SJSA1 (cell line): ENCODE measurements at places on chromosomes 1 and 21. TPM values are rescaled to one million over a fixed set of nuclear protein-coding genes. Genes with fewer than 3 reads are reported as not detected.
A peak's percentile ranks its signal among the peaks of the same experiment; 100 is the strongest.

DNA sequence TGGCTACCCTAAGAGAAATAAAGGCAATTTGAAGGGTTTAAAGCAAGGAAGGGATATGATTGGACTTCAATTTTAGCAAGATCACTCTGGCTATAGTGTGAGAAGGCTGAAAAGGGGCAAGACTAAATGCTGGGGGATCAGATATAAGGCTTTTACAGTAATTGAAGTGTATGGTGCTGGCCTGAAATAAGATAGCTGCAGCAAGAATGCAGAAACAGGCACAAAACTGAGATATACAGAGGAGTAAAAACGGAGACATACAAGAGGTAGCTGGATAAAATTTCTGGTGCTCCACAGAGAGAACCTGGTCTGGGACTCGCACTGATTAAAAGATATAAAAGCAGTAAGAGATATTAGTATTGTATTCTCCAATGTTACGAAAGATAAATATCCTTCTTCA is 92.0 kb downstream of the DENND1B start:
- H3K27me3 ChIP-seq = no peaks in the 10 kb centered on the region
- H3K4me3 ChIP-seq = no peak overlapping the region
- no peak for DNase-seq
- no peaks in the 10 kb centered on the region for H3K4me1 ChIP-seq

DNA sequence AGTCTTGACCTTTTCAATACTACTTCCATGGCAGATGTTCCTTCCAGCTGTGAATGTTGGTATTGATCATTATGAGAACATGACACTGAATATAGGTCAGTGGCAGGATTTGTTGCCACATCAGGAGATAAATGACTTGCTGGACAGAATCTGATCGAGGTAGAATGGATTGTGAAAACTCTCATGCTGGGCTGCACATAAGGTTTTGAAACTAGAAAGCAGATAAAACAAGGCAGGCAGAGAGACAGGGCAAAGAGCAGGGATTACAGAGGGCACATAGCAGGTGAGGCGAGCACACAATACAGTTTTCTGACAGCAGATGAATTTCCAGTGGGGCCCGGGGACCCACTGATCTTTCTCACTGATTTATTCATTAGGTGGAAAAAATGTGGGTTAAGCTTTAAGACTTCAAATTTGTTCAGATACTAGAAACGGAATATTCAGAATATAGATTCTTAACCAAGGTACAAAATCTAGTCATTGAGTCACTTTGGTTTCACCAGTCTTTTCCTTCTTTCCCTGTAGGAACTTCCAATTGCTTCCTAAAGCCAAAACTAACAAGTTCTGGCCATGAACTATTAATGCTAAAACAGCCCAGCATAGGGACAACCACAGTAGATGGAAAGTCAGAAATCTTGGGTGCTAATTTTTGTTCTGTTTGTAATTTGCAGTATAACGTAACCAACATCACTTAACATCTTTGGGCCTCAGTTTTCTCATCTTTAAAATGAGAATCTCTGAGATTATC is 296.0 kb upstream of the PTBP2 start:
- H3K4me3 ChIP-seq = no peak overlapping the region
- no peaks in the 10 kb centered on the region for H3K4me1 ChIP-seq
- no peak overlapping the region for H3K27ac ChIP-seq
- no peak for DNase-seq

- no peaks in the 10 kb centered on the region for H3K27me3 ChIP-seq
- H3K36me3 ChIP-seq = no peaks in the 10 kb centered on the region
- no peak overlapping the region for H3K27ac ChIP-seq
- peaks cover 6% of the 10 kb centered on the region for H3K4me1 ChIP-seq
- no peak overlapping the region for H3K4me3 ChIP-seq
Observed at GRCh38 chr1:225899044-225899925, 10.3 kb upstream of the LEFTY1 start.

GRCh38 chr1:12244078-12244477 is 14.2 kb downstream of the VPS13D start:
- peaks cover 49% of the 10 kb centered on the region for H3K36me3 ChIP-seq
- H3K4me1 ChIP-seq = no peaks in the 10 kb centered on the region
- no peak overlapping the region for H3K4me3 ChIP-seq
- no peak overlapping the region for H3K27ac ChIP-seq

- H3K4me1 ChIP-seq = peaks cover 8% of the 10 kb centered on the region
- H3K27ac ChIP-seq = no peak overlapping the region
- H3K36me3 ChIP-seq = peaks cover 26% of the 10 kb centered on the region
- peak; percentile 44 for DNase-seq
Observed at GRCh38 chr1:214331827-214332423, 51.0 kb downstream of the SMYD2 start.

DNA sequence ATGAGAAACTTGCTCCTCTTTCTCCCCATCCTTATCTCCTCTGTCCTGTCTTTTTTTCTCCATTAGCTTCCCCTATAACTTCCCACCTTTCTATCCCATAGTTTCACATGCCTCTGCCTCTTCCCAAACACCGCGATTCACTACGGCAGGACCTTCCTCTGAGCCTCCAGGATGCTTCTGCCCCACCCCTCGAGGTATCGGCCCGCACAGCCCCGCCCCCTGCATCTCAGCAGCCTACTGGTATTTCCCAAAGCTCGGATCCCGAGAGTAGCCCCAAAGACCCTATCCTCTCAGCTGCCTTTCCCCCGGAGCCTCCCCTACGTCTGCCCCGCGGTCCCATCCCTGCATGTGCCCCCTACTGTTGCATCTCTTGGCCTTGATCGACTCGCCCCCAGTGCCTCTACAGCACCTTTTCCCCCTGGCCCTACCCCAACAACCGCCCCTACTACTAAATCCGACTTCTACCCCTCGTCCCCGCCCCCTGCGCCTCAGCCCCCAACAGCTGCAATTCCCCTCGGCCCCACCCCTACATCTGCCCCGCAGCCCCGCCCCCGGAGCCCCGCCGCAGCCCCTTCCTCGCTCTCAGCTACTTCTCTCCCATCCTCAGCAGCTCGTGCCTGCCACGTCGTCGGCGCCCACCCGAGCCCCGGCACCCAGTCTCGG is 512 bp downstream of the PIAS3 start:
- H3K4me3 ChIP-seq = peak overlapping the region; percentile 54
- H3K4me1 ChIP-seq = peaks cover 12% of the 10 kb centered on the region
- peak; percentile 60 for DNase-seq
- peaks cover 43% of the 10 kb centered on the region for H3K36me3 ChIP-seq

Gene LCE3E
- not detected in 2 replicates for total RNA-seq

Gene CDC7
- total RNA-seq = 13.7 and 15.4 TPM in 2 replicates

Gene C8A
- not detected in 2 replicates for total RNA-seq
